ENCODE measurements at places on chromosomes 11 and 22.
A peak's percentile ranks its signal among the peaks of the same experiment; 100 is the strongest.

DNA sequence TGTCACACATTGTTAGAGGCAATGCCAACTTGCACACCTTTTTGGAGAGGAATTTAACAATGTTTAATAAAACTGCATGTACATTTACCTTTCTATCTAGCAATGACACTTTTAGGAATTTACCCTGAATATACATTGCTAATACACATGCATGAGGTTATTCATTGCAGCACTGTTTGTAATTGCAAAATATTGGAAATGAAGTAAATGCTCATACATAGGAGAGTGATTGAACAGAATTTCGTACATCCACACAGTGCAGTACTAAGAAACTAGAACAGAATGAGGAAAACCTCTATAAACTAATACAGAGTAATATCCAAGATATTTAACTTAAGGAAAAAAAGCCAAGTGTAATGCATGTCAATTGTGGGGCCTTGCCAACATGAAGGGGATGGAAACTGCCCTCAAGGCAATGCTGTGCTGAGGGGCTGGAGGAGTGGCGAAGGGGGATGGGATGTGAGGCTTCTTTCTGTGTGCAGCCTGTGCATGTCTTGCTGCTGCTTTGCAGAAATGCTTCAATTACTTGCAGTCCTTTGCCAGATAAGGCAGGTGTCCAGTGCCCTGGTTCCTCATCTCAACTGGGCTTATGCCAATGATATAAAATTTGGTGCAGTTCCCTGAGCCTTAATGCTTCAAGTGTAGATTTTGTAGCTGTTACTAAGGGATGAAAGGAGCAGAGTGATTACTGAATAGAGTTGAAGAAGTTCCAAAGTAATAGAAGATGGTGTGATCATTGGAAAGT lies 96.1 kb downstream of the GRIA4 start:
- no peak for DNase-seq

- DNase-seq = peak; percentile 26
These were observed 67.2 kb downstream of the BMAL1 start for GRCh38 chr11:13344818-13345217.

DNA sequence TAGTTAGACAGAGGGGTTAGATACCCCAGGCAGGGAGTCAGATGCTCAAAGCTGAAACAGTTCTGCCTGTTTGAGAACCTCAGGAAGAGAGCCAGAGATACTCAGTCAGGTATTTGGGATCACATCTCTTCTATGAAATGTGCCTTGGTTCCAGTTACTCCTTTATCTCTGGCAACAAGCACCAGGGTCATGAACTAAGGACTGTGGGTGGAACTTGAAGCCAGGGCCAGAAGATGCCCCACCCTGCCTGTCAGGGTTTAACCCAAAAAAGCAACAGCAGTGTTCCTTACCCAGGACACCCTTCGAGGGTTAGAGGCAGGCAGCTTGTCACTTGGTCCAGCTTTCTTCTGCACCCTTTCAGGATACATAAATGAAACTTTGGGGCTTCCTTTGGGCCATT lies 15.0 kb upstream of the WT1 start:
- DNase-seq = no peak

GRCh38 chr22:46862418-46863324 lies 100.2 kb downstream of the TBC1D22A start:
- no peak for DNase-seq

Data from NB4 (cell line).